ENCODE measurements at places on chromosomes 5 and 9.
A peak's percentile ranks its signal among the peaks of the same experiment; 100 is the strongest.

- DNase-seq = peak; percentile 5
Measured at GRCh38 chr5:218457-219291, 554 bp downstream of the SDHA start.

GRCh38 chr5:10625700-10626472, 62.0 kb downstream of the ANKRD33B start:
- DNase-seq = no peak

- no peak for DNase-seq
Measured at GRCh38 chr5:55429613-55430253, 105.0 kb downstream of the PLPP1 start.

DNA sequence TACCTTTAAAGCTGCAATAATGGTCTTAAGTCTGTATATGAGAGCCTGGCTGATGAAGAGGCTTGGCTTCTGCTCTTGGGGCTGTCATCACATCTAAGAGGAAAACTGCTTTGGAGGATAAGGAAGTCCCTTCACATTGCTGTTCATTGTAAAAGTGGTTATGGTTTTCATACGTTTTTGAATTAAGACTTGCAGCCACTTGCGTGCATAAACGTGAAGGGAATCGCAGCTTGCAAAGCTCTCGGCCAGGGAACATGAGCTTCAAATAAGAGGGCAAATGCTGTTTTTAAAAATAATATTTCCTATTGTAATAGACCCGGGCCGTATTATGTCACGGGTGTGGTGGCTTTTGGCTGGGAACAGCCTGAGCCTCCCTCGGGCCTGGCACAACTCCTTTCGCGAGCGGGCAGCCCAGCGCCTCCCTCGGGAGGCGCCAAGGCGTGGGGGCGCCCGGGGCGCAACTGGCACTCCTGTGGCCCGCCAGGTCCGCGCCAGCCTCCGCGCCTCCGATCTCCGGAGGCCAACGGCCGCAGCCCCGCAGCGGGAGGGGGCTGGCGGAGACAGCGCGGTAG, 538 bp upstream of the ARHGEF28 start:
- no peak for DNase-seq

DNA sequence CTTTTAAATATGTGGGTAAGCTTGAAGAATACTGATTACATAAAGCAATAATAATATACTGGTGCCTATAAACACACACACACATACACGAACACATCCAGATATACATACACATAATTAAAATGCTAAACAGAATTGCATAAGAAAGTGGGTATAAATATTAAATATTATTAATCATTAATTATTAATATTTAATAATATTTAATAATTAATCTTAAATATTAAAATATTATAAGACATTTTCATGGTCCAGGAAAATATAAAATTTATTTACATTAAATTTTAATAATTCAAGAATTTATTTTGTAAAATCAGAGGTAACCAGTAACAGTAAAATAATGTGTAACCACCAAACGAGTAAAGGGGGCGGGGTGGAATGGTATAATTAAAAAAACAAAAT, 178.3 kb downstream of the TMEM232 start:
- DNase-seq = no peak

GRCh38 chr9:99628285-99628684, 193.4 kb upstream of the NR4A3 start:
- DNase-seq = no peak

DNA sequence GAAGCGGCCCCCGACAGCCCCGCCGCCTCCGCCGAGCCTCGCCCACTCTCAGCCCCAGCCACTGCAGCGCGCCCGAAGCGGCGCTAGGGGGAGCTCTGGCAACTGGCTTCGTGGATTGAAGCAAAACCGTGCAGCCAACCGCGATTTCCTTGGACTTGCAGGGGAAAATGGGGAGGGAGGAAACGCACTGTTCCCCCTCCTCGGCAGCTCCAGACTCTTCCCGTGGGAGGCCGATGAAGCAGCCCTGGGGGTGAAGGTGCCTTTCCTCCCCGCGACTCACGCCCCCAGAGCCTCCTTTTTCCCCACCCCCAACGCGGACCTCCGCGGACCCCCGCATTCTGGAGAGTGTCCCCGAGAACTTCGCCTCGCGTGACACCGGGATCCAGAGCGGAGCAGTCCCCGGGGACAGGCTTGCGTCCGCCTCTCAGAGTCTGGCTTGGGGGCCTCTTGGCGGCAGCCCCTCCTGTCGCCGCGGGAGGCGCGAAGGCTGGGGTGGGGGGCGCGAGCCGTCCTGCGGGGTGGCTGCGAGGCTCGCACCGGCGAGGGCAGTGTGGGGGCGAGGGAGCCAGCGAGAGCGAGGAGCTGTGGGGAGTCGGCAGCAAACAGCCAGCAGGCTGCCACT, 3.8 kb downstream of the IER5L start:
- peak; percentile 76 for DNase-seq

All from activated CD4-positive, alpha-beta T cell treated with anti-CD3 and anti-CD28 coated beads, Interleukin-2, amount 50 U/mL, for 4 hours (primary cell).